ENCODE measurements at places on chromosomes 2 and 18.

DNA sequence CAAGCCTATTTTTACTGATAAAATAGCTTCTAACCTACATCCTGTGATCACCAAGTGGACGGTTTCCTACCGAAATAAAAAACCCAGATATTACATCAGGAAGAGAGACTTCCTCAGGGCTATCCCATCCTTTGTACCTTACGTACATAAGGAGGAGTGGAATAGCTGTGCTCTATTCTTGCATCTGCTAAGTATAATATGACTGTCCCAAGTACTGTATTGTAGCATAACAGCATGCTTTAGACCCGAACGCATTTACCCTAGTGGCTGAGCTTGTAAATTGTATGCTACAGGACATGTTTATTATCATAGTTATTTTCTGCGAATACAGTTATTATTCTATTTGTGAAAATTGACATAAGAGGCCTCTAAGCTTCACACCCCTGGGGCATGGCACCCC lies 302.4 kb downstream of the CLIP4 start:
- DNase-seq = no peak

DNA sequence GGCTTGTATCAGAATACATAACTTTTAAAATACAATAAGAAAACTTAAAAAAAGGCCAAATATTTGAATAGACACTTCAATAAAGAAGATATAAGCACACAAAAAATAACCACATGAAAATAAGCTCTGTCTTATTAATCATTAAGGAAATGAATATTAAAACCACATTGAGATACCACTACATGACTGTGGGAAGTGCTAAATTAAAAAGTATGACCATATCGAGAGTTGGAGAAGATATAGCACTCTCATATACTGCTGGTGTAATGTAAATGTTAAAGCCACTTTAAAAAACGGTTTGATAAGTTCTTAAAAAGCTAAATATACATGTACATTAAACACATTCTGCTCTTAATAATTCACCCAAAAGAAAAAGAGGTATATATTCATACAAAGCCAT lies 104.6 kb upstream of the TRIB2 start:
- no peak for DNase-seq

GRCh38 chr2:10844097-10844496 lies 31.5 kb upstream of the PDIA6 start:
- DNase-seq = peak; percentile 84

DNA sequence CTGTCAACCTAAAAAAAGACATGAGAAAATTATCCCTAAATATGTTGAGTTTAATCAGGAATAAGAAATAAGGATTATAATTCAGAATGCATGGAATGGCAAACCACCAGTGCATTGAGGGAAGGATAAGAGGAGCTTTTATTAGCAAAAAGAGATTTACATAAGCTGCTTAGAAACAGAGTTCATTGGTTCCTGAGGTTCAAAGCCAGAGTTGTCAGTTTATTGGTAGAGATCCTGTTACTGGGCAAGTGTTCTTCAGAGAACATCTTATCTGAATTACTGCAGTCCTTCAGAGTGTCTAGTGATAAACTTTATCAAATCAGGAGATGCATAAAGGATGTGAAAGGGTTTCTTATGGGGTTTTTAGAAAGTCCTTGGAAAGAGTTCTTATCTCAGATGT lies 76.0 kb upstream of the MEX3C start:
- no peak for DNase-seq

DNA sequence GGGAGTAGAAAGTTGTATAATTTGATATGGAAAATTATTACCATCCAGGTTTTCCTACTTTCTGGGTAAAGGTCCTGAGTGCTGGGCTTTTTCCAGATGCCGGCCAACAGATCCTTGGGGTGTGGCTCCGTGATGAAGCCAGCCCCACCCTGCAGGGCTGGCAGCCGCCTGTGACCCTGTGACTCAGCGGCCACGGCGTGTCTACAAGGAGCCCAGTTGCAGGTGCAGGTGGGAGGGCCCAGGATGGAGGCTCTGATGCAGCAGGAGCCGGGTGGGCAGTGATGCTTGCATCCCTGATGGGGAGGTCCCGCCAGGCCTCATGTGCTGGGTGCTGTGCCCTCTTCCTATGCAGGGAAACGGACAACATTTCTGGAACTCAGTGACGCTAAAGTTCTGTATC lies 96.0 kb upstream of the ALKAL2 start:
- DNase-seq = no peak

DNA sequence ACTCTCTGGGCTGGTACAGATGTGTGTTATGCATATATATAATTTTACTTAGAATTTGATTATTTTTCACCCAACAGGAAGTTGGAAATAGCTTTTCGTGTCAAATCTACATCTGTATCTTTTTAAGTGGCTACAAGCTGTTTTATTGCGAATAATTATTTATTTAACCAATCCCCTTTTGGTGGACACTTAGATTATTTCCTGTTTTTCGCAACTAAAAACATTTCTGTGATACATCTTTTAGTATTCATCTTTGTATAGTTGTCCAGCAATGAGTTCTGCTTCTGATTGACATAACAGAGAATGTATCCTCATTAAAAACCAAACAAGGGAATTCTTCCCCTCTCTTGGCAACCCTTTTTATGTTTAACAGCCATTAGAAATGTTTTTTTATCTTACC lies 16.6 kb downstream of the SEC11C start:
- no peak for DNase-seq

GRCh38 chr2:164899121-164899520 lies 56.2 kb downstream of the SLC38A11 start:
- no peak for DNase-seq

GRCh38 chr2:128691526-128691925 lies 372.9 kb upstream of the HS6ST1 start:
- no peak for DNase-seq

- no peak for DNase-seq
These were observed 12.6 kb downstream of the ITPRID2 start for GRCh38 chr2:181904022-181904632.
